ENCODE measurements at places on chromosomes 4 and X. TPM values are rescaled to one million over a fixed set of nuclear protein-coding genes. Genes with fewer than 3 reads are reported as not detected.

The SLITRK4 gene
- total RNA-seq, result under 0.01 TPM

The CDKL2 gene
- total RNA-seq, result 0.55 TPM

The PRR32 gene
- not detected for total RNA-seq

The MID1IP1 gene
- 51.8 TPM for total RNA-seq

The FUNDC1 gene
- total RNA-seq, result 9.2 TPM

The ARSJ gene
- 22.9 TPM for total RNA-seq

The DCAF16 gene
- total RNA-seq, result 21.2 TPM

The BEX4 gene
- 29.9 TPM for total RNA-seq

The TLR3 gene
- 2.0 TPM for total RNA-seq

The CT45A5 gene
- not detected for total RNA-seq

The TCP11X2 gene
- not detected for total RNA-seq

The EXOSC9 gene
- 20.2 TPM for total RNA-seq

The RHOXF2B gene
- under 0.01 TPM for total RNA-seq

The GPR173 gene
- total RNA-seq, result 1.6 TPM

The HSD17B13 gene
- 0.18 TPM for total RNA-seq

The DHX15 gene
- total RNA-seq, result 118 TPM

The ARR3 gene
- total RNA-seq, result not detected

The IL2RG gene
- not detected for total RNA-seq

The CSAG2 gene
- total RNA-seq, result not detected

The ZFP42 gene
- 0.14 TPM for total RNA-seq

The PRDM8 gene
- total RNA-seq, result 2.8 TPM

The CD40LG gene
- not detected for total RNA-seq

The STBD1 gene
- total RNA-seq, result 7.0 TPM
